Activated naive CD8-positive, alpha-beta T cell treated with anti-CD3 and anti-CD28 coated beads, Interleukin-2, amount 10 ng/mL, durations not matched to agents 7 days and 5 days (primary cell): ENCODE measurements at places on chromosomes 7 and 10. TPM values are rescaled to one million over a fixed set of nuclear protein-coding genes. Genes with fewer than 3 reads are reported as not detected.

The RAB18 gene
- total RNA-seq = 64.0 TPM

The MBL2 gene
- not detected for total RNA-seq

- peaks cover 3% of the 10 kb centered on the region for H3K27me3 ChIP-seq
- H3K36me3 ChIP-seq = no peaks in the 10 kb centered on the region
- no peak overlapping the region for H3K4me3 ChIP-seq
- no peak for DNase-seq
- H3K27ac ChIP-seq = no peak overlapping the region
- H3K4me1 ChIP-seq = no peaks in the 10 kb centered on the region
Observed at GRCh38 chr7:82247814-82248433, 195.7 kb downstream of the CACNA2D1 start.

GRCh38 chr10:121804460-121804859 lies 123.4 kb downstream of the ATE1 start:
- H3K4me3 ChIP-seq = no peak overlapping the region
- no peaks in the 10 kb centered on the region for H3K27me3 ChIP-seq
- H3K4me1 ChIP-seq = no peaks in the 10 kb centered on the region
- DNase-seq = no peak
- H3K36me3 ChIP-seq = no peaks in the 10 kb centered on the region

The ZNF777 gene
- 14.1 TPM for total RNA-seq

DNA sequence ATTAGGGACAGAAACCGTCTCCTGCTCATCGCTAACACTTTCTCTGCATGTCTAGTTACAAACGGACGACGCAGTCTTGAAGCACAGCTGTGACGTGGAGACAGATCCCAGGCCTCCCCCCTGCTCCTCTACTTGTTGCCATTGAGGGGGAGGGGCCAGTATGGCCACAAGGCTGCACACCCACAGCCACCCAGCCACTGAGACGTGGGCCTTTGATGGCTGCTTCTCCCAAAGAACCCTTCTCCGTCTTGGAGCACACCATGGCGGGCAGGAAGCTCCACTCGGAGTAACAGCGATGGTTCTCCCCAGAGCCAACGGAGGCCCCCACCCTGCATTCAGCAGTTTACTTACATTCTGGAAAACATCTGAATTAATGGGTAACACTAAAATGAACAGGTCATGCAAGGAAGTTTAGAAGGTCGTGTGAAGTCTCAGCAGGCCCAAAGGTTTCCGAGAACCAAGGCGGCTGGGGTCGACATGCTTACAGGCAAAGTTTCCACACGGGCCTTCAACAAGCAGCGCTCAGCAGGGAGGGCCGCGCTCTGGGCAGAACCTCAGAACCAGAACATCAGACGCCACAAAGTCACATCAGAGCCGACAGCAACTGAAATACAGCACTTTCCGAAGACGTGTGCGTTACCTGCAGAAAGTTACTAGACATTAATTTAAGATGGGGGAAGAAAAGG lies 169.6 kb downstream of the DIP2C start:
- peak; percentile 10 for DNase-seq
- H3K36me3 ChIP-seq = no peaks in the 10 kb centered on the region
- H3K4me1 ChIP-seq = peaks cover 1% of the 10 kb centered on the region
- no peak overlapping the region for H3K4me3 ChIP-seq
- peaks cover 9% of the 10 kb centered on the region for H3K27me3 ChIP-seq
- no peak overlapping the region for H3K27ac ChIP-seq

DNA sequence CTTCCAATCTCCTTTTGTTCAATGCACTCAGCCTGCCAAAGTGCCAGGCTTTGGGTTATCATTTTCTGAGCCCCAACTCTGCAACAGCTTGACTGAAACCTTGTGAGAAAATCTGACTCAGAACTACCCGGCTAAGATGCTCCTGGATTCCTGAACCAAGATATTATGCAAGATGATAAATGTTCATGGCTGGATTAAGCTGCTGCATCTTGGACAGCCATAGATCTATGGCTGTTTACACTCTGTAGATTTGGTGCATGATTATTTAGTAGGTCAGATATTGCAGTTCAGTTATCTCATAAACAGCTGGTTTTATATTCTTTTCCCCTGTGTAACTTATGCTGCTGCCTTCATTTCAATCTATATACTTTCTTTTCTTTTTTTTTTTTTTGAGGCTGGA lies 243.5 kb downstream of the GATA3 start:
- H3K4me1 ChIP-seq = peaks cover 4% of the 10 kb centered on the region
- no peak overlapping the region for H3K4me3 ChIP-seq
- H3K36me3 ChIP-seq = no peaks in the 10 kb centered on the region
- H3K27ac ChIP-seq = no peak overlapping the region
- DNase-seq = no peak

The GPC2 gene
- 13.0 TPM for total RNA-seq

- no peak overlapping the region for H3K27ac ChIP-seq
- H3K4me1 ChIP-seq = no peaks in the 10 kb centered on the region
- H3K36me3 ChIP-seq = no peaks in the 10 kb centered on the region
- DNase-seq = no peak
Observed at GRCh38 chr7:114148779-114149178, 230.0 kb upstream of the PPP1R3A start.

The VWA2 gene
- total RNA-seq = not detected

GRCh38 chr10:125820701-125821100 lies 2.4 kb downstream of the UROS start:
- no peak overlapping the region for H3K27ac ChIP-seq
- DNase-seq = no peak
- H3K27me3 ChIP-seq = no peaks in the 10 kb centered on the region
- peaks cover 15% of the 10 kb centered on the region for H3K4me1 ChIP-seq
- H3K4me3 ChIP-seq = no peak overlapping the region
